Sciatic nerve (tissue), 2 donors: ENCODE measurements at places on chromosomes 5 and 9.

DNA sequence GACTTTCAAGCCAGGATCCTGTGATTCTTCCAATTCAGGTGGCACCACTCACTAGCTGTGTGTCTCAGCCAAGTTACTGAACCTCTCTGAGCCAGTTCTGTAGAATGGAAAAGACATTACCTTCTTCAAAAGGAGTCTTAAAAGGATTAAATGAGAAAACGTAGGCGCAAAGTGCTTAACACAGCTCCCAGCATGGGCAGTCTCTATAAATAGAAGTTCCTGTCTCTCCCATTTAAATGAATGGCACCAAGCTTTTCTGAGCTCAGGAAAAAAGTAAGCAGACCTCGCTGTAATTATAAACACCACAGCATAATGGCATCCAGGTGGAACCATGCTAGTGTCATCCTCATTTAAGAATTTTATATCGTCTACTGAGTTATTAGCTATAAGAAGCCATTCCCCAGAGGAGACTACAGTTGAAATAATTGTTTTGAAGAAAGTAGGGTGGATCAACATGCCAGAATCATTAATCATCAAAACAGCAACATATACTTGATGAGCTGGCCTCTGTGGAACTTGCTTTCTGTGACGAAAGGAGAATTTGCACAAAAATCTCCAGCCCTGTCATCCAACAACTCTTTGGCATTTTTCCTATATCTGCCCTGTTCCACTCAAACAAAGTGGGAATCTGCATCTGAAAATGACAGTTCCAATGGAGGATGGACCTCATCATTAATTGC lies 188.9 kb downstream of the SPOCK1 start:
- no peak for DNase-seq

DNA sequence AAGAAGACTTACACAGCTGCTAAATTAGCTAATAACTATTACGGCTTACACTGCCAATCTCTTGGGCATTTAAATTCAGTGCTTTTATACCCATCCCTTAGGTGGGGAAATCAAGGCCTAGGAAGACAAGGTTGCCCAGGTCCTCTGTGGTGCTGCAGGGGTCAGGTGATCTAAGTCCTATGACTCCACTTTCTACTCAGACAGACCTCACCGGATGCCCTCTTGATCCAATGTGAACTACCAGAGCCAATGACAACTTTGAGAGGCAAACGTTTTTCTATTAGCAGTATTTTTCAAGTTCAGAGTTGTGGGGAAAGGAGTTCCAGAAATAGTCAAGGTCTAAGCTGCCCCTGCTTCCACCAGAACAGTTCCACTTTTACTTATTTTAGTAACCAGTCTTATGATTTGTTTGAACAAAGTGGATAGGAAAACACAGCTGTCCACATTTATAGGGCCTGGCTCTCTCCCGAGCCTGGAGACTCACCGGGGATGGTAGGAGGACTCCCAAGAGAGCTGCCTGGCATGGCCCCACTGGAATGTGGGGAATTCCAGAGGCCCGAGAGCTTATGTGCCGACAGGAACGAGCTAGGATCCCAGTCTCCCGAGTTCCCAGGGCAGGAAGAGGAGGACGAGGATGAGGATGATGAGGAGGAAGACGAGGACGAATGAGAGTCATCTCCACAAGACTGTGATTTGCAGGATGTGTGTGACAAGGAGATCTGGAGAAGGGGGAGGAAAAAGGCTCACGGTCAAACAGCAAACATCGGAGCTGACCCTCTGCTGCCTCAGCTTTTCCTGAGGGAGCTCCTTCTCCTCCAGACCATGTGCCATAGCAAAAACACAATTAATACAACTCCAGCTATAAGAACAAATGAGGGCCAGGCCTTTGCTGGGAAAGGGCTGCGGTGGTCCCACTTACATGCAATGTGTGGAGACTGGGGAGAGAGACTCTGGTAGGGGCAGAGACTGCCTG lies 16.7 kb downstream of the FAM193B start:
- no peak for DNase-seq

GRCh38 chr9:92291577-92291976 lies 1.9 kb downstream of the IARS1 start:
- no peak for DNase-seq

DNA sequence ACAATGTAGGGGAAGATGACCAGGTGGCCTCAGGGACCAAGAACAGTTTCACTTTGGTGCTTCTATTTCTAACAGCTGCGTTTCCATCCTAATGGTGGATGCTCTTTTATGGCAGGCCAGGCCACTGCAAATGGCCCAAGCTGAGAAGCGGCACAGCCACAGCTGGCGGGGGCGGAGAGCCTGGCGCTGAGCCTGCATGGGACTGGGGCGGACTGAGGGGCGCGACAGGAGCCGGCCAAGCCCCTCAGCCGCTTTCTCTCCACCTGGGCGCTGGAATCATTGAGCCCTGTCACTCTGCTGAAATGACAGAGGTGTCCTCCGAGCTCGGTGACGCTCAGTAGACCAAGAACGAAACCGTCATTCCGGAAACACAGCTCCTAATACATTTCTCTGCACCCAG lies 317.3 kb upstream of the PDE4D start:
- DNase-seq = no peak

- no peak for DNase-seq
These were observed 357.7 kb downstream of the NPR3 start for GRCh38 chr5:33068786-33069185.

DNA sequence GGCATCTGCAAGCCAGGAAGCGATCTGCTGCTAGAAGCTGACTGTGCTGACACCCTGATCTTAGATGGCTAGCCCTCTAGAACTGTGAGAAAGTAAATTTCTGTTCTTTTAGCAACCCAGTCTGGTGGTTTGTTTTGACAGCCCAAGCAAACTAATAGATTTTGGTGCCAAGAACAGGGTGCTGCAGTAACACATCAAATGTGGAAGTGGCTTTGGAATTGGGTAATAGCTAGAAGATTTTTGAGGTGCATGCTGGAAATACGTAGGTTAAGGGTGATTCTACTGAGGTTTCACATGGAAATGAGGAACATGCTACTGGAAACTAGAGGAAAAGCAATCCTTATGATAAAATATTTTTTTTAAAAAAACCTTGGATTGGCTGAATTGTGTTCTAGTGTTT lies 153.5 kb upstream of the SH3GL2 start:
- no peak for DNase-seq

DNA sequence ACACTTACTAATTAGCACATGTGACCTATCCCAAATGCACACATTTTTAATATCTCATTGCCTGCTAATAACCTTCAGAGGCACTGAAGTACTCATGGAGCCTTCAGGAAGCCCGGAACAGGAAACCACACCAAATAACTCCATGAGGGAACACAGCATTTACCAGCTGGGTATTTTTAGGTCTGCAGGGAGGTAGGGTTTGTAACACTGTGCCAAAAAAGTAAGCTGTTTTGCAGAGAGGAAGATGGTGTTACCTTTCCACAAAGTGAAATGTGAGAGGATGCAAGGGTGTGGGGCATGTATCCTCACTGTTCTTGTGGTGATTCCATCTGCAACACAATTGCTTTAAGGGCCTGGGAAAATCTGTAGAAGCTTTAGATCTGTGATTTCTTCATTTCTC lies 64.4 kb downstream of the NUDT12 start:
- no peak for DNase-seq

DNA sequence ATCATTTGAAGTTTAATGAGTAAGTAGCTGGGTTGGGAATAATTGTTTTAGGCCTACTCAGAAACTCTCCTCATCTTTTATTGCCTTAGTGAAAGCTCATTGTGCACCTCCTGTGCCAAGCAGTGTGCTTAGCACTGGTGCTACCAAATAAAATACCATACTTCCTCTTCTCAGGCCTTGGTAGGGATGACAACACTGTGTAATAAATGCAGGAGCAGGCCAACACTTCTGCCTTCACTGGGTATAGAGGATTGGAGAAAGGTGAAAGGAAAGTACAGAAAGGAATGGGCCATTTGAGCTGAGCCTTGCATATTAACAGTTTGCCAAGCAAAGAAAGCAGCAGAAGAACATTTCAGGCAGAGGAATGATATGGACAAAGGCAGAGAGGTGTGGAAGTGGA lies 285.7 kb downstream of the NR3C1 start:
- no peak for DNase-seq

DNA sequence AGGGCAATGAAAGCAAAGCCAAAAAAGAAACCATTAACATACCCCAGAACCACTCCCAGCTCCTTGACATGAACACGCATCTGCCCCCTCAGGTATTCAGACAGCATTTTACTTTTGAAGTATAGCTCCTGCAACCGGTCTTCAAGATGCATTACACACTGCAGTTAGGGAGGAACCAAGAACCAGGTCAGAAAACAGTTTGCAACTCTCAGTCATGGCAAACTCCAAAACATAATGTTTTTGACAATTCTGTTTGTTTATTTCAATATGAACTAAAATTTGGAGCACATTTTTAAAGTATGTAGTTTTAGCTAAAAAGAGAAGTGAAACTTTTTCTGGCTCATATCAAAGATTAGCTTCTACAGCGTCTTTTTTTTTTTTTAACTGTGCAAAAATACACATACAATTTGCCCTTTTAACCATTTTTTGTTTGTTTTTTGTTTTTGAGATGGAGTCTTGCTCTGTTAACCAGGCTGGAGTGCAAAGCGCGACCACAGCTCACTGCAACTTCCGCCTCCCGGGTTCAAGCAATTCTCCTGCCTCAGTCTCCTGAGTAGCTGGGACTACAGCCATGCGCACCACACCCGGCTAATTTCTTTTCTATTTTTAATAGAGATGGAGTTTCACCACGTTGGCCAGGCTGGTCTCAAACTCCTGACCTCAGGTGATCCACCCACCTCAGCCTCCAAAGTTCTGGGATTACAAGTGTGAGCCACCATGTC lies 12.2 kb upstream of the RAPGEF6 start:
- DNase-seq = no peak

- DNase-seq = no peak
These were observed 32.9 kb downstream of the DCAF12 start for GRCh38 chr9:34093578-34093977.

GRCh38 chr9:137044502-137045177 lies 1.3 kb downstream of the NPDC1 start:
- DNase-seq = no peak

GRCh38 chr9:70392189-70392588 lies 22.3 kb downstream of the KLF9 start:
- no peak for DNase-seq

- no peak for DNase-seq
These were observed 22.4 kb upstream of the CAVIN4 start for GRCh38 chr9:100555471-100555870.

GRCh38 chr5:135446615-135447014 lies 533 bp downstream of the DCANP1 start:
- DNase-seq = no peak

DNA sequence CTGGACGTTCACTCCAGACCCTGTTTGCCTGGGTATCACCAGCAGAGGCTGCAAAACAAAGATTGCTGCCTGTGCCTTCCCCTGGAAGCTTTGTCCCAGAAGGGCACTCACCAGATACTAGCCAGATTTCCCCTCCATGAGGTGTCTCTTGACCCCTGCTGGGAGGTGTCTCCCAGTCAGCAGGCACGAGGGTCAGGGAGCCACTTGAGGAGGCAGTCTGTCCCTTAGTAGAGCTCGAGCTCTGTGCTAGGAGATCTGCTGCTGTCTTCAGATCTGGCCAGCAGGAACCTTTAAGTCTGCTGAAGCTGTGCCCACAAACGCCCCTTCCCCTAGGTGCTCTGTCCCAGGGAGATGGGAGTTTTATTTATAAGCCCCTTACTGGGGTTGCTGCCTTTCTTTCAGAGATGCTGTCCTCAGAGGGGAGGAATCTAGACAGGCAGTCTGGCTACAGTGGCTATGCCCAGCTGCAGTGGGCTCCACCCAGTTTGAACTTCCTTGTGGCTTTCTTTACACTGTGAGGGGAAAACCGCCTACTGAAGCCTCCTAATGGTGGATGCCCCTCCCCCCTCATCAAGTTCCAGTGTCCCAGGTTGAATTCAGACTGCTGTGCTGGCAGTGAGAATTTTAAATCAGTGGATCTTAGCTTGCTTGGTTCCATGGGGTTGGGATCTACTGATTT lies 253.9 kb downstream of the SPATA31D1 start:
- no peak for DNase-seq
